ENCODE measurements at places on chromosomes 3 and 15. TPM values are rescaled to one million over a fixed set of nuclear protein-coding genes. Genes with fewer than 3 reads are reported as not detected.

- peaks cover 58% of the 10 kb centered on the region for H3K4me1 ChIP-seq
- peak overlapping the region; percentile 98 for H3K27ac ChIP-seq
- no peaks in the 10 kb centered on the region for H3K36me3 ChIP-seq
Observed at GRCh38 chr15:67838789-67839332, 984 bp downstream of the RNU6-1 start.

GRCh38 chr3:30181581-30181980 lies 424.8 kb upstream of the TGFBR2 start:
- H3K36me3 ChIP-seq, result no peaks in the 10 kb centered on the region
- DNase-seq, result no peak
- H3K4me1 ChIP-seq, result no peaks in the 10 kb centered on the region
- H3K27ac ChIP-seq, result no peak overlapping the region
- H3K27me3 ChIP-seq, result no peaks in the 10 kb centered on the region

- no peaks in the 10 kb centered on the region for H3K27me3 ChIP-seq
- H3K4me3 ChIP-seq, result no peak overlapping the region
- H3K4me1 ChIP-seq, result peaks cover 35% of the 10 kb centered on the region
- no peak overlapping the region for H3K27ac ChIP-seq
- no peak for DNase-seq
Observed at GRCh38 chr15:90550919-90551318, 21.2 kb downstream of the CRTC3 start.

- H3K27me3 ChIP-seq, result no peaks in the 10 kb centered on the region
- no peaks in the 10 kb centered on the region for H3K36me3 ChIP-seq
- H3K27ac ChIP-seq, result no peak overlapping the region
- DNase-seq, result no peak
- no peaks in the 10 kb centered on the region for H3K4me1 ChIP-seq
- H3K4me3 ChIP-seq, result no peak overlapping the region
Observed at GRCh38 chr3:23435318-23435717, 232.2 kb downstream of the UBE2E2 start.

DNA sequence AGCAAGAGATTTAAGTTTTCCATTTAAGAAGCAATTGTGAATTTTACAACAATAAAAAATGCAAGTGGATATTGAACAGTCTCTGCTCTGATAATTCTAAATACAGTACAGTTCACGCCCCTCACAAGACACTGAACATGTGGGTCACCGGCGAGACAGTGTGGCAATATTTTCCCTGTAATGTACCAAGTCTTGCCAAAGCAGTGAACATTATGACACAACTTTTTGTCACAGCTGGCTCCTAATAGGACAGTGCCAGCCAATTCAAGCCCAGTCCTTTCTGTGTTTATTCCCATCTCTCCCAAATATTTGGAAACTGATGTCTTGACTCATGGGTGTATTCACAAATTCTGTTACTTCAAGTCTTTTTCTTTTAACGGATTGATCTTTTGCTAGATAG lies 62.3 kb downstream of the PPARG start:
- H3K36me3 ChIP-seq, result no peaks in the 10 kb centered on the region
- no peak for DNase-seq
- no peaks in the 10 kb centered on the region for H3K27me3 ChIP-seq
- peaks cover 26% of the 10 kb centered on the region for H3K4me1 ChIP-seq

DNA sequence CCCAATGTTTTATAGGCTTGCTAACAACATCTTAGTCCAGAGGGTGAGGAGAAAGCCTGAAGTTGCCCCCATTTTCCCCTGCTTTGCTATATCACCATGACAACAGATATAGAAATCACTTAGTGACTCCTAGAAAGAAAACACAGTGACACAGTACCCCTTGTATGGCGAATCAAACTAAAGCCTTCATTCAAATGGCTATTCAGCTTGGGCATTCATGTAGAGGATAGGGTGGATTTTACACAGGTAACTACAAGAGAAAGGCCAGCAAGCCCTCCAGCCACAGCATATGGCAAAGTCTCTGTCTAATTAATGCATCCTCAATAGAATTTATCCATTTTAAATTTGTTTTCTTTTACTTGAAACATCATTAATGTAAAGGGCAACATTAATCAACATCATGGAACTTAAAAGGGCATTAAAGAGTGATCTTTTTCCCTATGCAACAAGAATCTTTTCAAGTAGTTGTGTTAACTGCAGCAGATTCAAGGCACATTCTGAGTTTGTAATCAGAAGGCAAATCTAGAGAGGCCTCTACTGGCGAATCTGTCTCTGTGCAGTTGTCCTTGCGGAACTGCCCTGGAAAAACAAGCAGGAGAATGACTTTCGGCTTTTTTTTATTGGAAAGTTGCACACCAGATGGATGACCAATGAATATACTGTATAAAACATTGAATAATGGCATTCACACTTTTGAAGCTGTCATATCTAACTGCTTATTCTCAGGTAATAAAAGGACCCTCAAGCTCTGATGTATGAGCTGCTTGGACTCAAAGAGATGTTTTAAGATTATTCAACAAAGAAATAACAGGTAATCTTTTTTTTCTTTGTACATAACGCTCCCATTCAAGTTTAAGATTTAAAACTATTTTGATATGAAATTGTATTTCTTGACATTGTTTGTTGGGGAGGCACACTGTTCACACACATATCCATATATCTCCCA lies 621.7 kb upstream of the AGTR1 start:
- H3K36me3 ChIP-seq, result no peaks in the 10 kb centered on the region
- H3K27ac ChIP-seq, result no peak overlapping the region
- H3K4me3 ChIP-seq, result no peak overlapping the region
- DNase-seq, result no peak
- H3K4me1 ChIP-seq, result no peaks in the 10 kb centered on the region
- no peaks in the 10 kb centered on the region for H3K27me3 ChIP-seq

GRCh38 chr15:51390966-51391422 lies 49.5 kb downstream of the GLDN start:
- no peaks in the 10 kb centered on the region for H3K27me3 ChIP-seq
- no peak for DNase-seq
- H3K27ac ChIP-seq, result no peak overlapping the region
- no peak overlapping the region for H3K4me3 ChIP-seq
- no peaks in the 10 kb centered on the region for H3K4me1 ChIP-seq

- no peak overlapping the region for H3K27ac ChIP-seq
- H3K4me1 ChIP-seq, result no peaks in the 10 kb centered on the region
- H3K4me3 ChIP-seq, result no peak overlapping the region
Observed at GRCh38 chr3:54045061-54045815, 77.1 kb upstream of the CACNA2D3 start.

- H3K27me3 ChIP-seq, result no peaks in the 10 kb centered on the region
- H3K4me3 ChIP-seq, result no peak overlapping the region
- H3K4me1 ChIP-seq, result no peaks in the 10 kb centered on the region
- H3K27ac ChIP-seq, result no peak overlapping the region
- no peaks in the 10 kb centered on the region for H3K36me3 ChIP-seq
Observed at GRCh38 chr3:111392894-111393398, 149.1 kb upstream of the CD96 start.

DNA sequence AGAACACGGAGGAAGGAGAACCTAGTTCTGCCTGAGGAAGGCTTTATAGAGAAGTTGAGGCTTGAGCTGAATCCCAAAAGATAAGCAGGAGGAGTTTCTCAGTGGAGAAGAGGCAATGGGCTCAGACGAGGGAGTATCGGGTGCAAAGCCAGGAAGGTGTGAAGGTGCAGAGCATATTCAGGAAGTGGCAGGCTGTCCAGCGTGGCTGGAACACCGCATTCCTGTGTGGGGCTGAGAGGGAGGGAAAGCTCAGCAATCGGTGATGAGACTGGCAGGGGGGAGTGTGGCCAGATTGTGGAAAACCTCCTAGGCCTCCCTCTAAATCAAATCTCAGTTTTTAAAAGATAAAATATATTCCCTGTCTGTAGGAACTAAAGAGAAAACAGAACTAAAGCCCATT lies 63.0 kb downstream of the ARHGAP31 start:
- H3K27me3 ChIP-seq, result no peaks in the 10 kb centered on the region
- peak overlapping the region; percentile 24 for H3K4me3 ChIP-seq
- H3K4me1 ChIP-seq, result peaks cover 73% of the 10 kb centered on the region
- H3K36me3 ChIP-seq, result no peaks in the 10 kb centered on the region

DNA sequence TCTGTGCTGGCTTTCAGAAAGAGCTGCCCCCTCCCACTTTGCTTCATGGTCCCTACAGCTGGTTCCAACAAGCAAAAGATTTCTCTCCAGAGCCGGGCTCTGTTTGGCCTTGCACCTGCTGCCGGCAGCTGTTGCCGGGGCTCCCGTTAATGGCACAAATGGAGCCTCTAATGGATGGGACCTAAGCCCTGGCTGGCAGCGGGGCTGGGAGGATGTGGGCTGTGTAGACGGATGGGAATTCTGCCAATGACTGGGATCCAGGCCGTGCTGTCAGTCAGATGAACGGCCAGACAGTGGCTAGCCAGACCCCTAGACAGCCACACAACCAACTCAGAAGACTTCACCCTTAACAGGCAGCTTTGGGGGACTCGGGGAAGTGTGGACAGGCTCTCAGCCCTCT lies 88.0 kb downstream of the RPLP1 start:
- no peaks in the 10 kb centered on the region for H3K27me3 ChIP-seq
- no peak overlapping the region for H3K27ac ChIP-seq
- H3K4me1 ChIP-seq, result no peaks in the 10 kb centered on the region
- no peak for DNase-seq

GRCh38 chr3:131393051-131393450 lies 11.5 kb downstream of the NUDT16 start:
- H3K36me3 ChIP-seq, result no peaks in the 10 kb centered on the region
- DNase-seq, result no peak
- peaks cover 5% of the 10 kb centered on the region for H3K4me1 ChIP-seq
- H3K27me3 ChIP-seq, result no peaks in the 10 kb centered on the region
- H3K4me3 ChIP-seq, result no peak overlapping the region

DNA sequence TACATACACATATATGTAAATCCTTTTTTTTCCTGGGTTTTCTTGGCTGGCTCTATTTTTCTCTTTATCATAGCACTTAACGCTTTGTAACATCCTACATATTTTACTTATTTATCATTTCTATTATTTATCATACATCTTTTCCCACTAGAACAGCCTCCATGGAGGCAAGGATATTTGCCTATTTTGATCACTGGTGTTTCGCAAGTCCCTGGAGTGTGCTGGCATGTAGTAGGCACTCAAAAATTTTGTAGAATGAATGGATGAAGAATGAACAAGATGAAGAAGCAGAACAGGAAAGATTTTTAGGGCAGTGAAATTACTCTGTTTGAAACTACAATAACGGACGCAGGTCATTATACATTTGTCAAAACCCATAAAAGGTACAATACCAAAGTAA lies 83.0 kb upstream of the PTX3 start:
- H3K4me1 ChIP-seq, result no peaks in the 10 kb centered on the region
- no peak for DNase-seq
- no peaks in the 10 kb centered on the region for H3K27me3 ChIP-seq
- H3K27ac ChIP-seq, result no peak overlapping the region

DNA sequence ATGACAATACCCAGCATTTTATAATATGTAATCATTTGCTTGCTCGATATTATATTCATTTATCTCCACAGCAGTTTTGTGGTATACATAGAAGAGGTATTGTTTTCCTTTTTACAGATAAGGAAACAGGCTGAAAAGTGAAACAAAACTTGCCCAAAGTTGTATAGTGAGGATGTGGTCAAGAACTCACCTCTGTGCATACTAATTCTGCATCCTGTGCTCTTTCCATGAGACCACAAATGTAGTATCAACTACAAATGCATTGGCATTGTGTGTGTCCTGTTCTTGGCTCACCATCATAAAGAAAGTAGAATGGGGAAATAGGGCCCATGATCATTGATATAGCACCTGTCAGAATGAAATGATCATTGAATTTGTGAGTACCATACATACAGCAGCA lies 167.3 kb downstream of the NECTIN3 start:
- H3K4me1 ChIP-seq, result no peaks in the 10 kb centered on the region
- DNase-seq, result no peak
- no peaks in the 10 kb centered on the region for H3K27me3 ChIP-seq
- H3K4me3 ChIP-seq, result no peak overlapping the region

DNA sequence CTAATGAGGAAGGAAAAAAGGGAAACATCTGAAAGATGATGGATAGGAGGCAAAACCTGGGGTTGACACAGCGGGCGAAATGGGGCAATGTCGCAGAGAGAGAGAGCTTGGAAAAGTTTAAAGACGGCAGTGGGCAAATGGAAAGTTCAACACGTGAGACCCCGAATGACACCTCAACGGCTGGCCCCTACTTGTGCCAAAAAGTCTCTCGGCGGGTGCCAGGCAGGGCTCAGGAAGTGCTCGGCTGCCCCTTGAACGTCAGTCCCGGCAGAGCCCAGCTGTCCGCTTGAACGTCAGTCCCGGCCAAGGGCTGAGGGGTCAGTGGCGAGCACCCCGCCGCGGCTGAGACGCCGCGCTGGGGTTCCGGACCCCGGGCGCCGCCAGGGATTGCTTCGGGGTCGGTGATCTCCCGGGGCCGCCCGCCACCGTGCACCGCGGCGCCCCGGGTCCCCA lies 658 bp downstream of the EOGT start:
- H3K27me3 ChIP-seq, result no peaks in the 10 kb centered on the region
- peak; percentile 78 for DNase-seq
- peak overlapping the region; percentile 79 for H3K4me3 ChIP-seq
- peaks cover 44% of the 10 kb centered on the region for H3K4me1 ChIP-seq
- H3K36me3 ChIP-seq, result peaks cover 27% of the 10 kb centered on the region
- peak overlapping the region; percentile 100 for H3K27ac ChIP-seq

DNA sequence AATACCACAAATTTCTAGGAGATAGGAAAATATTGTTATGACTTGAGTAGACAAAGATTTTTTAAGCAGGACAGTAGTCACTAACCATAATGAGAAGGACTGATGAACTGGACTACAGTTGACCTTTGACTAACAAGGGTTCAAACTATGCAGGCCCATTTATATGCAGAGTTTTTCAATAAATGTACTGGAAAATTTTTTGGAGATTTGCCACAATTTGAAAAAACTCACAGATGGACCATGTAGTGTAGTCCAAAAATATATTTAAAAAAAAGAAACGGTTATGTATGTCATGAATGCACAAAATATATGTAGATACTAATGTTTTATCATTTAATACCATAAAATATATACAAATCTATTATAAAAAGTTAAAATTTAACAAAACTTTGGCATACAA lies 151.8 kb downstream of the LRRN1 start:
- no peak for DNase-seq
- no peaks in the 10 kb centered on the region for H3K4me1 ChIP-seq
- H3K27me3 ChIP-seq, result no peaks in the 10 kb centered on the region

DNA sequence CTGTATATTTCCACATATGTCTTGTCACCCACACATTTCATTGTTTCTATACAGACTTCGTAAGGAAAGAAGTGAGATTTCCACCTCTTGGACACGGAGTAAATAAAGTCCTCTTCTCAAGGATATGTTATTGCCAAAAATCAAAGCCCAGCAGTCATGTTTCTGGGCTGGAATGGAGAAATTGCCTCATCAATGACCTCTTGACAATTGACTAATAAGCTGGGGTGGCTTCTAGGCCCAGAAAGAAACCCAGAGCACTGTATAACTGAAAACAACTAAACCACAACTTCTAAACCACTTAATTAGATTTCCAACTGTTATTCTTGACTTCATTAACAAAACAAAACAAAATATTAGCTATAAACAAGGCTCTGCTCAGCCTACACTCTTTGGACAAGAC lies 56.4 kb upstream of the SLC24A5 start:
- DNase-seq, result no peak
- no peak overlapping the region for H3K4me3 ChIP-seq
- no peak overlapping the region for H3K27ac ChIP-seq
- H3K4me1 ChIP-seq, result no peaks in the 10 kb centered on the region

Gene SUMF1
- 35.4 TPM for total RNA-seq

Gene STAB1
- total RNA-seq, result 133 TPM

Gene GOLGA6L22
- not detected for total RNA-seq

Gene CYP19A1
- 0.95 TPM for total RNA-seq

Gene DBR1
- total RNA-seq, result 17.5 TPM

Gene SLC9C1
- not detected for total RNA-seq

Gene GNAT1
- total RNA-seq, result not detected

Gene FAM227B
- total RNA-seq, result 5.1 TPM

Gene NPAP1
- total RNA-seq, result 0.12 TPM

Gene CLDND1
- total RNA-seq, result 91.2 TPM

Gene ETV5
- total RNA-seq, result 65.5 TPM

Gene CAMKV
- total RNA-seq, result not detected

Gene EPHB3
- total RNA-seq, result 4.9 TPM

Gene OXTR
- total RNA-seq, result 0.50 TPM

Gene IGSF10
- total RNA-seq, result 30.9 TPM
